Stimulated activated naive CD8-positive, alpha-beta T cell treated with anti-CD3 and anti-CD28 coated beads, Interleukin-15, Interleukin-2, amounts not matched to agents 100 U/mL and 50 U/mL, for 24 hours (primary cell): ENCODE measurements at places on chromosomes 11 and 22.
A peak's percentile ranks its signal among the peaks of the same experiment; 100 is the strongest.

DNA sequence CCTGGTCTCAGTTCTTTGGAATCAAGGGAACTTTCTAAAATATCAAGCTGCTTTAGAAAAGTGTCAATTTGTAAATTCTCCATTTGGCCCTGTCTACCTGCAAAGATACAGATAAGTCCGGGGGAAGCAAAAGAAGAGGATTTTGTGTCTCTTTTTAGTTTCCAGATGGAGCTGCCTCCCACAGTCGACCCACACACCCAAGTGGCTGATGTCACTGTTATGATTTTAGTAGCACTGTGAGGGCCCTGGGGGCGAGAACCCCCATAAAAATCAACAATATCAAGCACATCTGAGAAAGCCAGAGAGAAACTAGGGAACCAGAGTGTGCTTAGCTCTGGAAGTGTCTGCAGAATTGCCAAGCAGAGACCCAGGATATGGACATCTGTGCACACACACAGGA lies 212.7 kb downstream of the LARGE1 start:
- no peak for DNase-seq

DNA sequence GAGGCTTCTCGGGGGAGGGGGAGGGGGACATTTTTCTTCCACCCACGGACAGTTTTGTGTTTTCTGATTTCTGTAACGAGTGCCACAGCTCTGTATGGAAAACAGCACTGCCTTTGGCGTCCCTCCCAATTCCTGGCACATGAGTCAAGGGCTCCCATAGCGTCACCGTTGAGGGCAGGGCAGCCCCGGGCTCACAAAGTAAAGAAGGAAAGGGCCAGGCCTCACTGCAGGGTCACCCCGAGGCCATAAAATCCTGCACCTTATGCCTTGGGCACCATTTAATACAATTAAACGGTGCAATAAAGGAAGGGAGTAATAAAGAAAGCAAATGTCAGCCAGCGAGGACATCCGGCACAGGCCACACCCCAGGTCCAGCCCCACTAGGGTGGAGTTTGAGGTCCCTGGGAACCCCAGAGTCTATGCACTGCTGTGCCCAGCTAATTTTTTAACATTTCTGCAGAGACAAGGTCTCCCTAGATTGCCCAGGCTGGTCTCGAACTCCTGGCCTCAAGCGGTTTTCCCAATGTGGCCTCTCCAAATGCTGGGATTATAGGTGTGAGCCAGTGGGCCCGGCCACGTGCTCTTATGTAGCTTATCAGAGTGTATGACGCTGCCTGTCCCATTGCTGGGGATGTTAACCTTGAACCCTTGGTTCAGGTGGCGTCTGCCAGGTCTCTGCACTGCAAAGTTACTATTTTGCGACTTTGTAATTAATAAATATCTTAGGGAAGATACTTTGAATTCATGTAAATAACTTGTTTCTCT lies 13.6 kb upstream of the MUC2 start:
- no peak for DNase-seq

DNA sequence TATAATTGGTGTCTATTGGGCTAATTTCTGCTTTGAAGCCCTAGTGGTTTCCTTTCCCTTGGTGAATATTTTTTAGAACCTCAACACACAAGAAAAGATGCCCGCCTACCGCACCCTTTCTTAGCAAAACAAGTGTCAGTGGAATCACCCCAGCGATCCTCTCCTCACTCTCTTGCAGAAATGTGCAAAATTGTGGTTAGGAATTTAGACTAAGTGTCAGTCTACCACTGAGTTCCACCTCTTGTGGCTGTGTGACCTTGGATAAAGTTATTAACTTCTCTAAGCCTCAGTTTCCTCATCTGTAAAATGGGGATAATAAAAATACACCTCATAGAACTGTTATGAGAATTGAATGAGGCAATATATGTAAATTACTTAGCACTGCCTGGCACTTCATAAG lies 5.3 kb upstream of the JAML start:
- DNase-seq, result no peak

GRCh38 chr11:528815-529727 lies 6.3 kb downstream of the HRAS start:
- DNase-seq, result no peak

GRCh38 chr22:26573026-26573662 lies 16.8 kb downstream of the TPST2 start:
- DNase-seq, result peak; percentile 20

- no peak for DNase-seq
These were observed 65.6 kb downstream of the CD44 start for GRCh38 chr11:35204614-35205013.

DNA sequence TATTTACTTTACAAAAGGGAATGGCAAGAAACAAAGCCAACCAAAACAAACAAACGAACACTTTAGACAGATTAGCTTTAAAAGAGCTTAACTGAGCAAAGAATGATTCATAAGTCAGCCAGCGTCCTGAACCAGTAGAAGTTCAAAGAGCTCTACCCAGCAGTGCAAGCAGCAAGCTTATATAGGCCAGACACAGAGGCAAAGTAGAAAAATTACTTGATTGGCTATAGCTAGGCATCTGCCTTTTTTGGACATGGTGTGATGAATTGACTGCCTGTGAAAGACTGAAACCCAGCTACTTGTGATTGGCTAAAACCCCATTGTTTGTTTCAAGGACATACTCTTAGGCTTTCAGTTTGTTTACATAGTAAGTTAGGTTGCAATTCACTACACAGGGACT lies 2120.0 kb upstream of the RAG2 start:
- DNase-seq, result no peak
